ENCODE measurements at places on chromosomes 11 and 22.

DNA sequence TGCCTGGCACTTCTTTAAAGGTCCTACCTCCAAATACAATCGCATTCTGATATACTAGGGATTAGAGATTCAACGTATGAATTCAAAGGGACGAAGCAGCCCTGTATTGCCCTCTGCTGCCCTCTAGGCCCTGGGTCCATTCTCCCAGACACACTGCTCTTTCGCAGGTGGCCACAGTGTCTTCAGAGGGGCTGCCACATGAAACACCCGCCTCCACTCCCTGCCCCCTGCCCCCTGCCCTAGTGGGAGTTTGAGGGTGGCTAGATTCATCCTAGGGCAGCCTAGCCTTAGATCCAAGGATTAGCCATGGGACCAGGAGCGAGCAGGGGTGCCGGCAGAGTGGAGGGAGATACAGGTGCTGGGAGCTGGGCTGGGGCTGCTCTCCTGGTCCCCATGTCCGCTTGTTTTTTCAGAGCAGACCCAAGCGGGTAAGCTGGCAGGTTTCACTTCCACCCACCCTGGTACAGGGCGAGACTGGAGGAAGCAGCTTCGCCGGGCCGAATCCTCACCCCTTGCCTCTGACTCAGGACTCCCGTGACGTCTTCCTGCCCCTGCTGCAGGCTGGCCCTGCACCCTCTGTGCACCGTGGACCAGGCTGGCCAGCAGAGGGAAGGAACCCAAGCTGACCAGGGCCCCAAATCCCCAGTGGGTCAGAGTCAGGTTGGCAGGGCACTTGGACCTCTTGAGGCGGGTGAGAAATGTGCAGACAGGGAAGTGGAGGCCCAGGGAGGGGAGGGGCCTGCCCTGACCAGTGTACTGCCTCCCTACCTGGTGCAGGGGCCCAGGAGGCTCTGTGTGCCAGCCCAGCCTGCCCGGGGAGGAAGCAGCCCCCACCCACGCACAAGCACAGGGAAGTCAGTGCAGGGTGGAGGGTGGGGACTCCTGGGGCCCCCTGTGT lies 28.4 kb upstream of the HMOX1 start:
- DNase-seq: no peak

DNA sequence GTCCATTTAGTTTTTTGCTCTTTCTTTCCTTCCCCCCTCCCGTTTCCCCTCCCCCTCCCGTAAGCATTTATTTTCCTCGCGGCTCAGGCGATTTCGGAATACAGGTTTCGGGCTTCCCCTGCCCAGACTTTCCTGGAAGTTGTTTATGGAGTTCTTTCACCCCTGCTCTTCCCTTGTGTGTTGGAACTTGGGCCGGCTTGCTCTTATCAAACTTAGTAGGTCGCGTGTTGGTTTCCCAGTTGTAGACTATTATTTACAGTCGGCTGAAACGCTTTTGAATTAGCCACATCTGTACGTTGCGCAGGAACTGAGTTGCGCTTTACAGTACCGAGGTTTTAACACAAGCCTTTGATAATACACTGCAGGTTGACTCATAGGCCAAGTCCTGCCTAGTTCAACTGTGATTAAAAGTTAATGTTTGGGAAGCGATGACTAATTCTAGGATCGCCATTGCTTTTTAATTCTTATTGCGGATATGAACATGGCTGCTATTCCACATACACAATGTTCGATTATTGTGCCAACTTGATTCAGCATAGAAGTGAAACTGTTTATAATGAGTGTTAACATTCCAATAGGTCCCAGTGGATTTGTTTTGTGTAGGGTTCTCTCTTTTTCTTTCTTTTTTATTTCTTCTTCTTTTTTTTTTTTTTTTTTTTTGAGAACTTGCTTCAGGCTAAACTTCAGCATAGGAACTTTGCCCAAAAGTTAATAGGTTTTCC lies 1.7 kb downstream of the YAP1 start:
- DNase-seq: no peak

DNA sequence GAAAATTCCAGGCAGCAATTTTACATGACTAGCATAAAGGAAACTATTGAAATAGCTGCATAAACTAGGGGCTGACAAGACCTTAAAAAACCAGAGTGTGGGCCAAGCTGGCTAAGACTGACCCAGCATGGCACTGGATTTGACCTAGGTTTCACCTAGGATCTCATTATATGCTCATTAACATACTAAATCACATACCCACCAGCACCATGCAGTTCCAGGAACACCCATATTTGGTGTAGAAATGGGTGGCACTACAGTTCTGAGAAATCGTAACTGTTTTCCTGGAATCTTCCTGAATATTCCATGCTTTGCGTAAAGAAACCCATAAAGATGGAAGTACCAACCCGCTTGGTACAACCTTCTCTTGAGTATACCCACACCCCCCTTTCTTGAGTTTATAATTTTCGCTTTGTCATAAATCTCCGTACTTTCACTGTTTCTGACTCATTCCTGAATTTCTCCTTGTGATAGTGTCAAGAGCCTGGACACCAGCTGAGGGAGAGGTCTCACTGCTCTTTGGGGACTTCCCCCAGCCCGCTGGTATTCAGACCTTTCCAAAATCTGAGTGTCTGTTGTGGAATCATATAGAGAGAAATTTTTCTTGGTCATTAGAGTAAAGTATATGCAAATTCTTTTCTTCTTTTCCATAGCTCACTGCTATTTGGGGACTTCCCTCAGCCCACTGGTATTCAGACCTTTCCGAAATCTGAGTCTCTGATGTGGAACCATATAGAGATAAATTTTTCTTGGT lies 55.1 kb downstream of the MTMR3 start:
- no peak for DNase-seq

GRCh38 chr11:102118937-102119336 lies 8.7 kb downstream of the YAP1 start:
- DNase-seq: no peak

DNA sequence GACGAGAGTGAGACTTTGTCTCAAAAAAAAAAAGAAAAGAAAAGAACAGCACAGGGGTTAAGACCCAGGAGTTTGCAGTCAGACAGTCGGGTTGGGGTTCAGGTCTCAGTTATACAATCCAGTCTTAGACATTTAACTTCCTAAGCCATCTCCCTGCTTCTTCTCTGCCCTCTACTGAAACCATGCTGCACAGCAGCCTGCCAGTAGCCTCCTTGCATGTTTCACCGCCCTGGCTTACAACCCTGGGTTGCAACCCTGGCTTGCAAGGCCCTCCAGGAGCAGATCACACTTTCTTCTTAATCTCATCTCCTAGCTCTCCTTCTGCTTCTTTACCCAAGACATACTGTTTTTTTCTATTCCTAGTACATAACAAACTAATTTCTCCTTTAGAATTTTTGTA lies 5.9 kb upstream of the B3GAT3 start:
- no peak for DNase-seq

DNA sequence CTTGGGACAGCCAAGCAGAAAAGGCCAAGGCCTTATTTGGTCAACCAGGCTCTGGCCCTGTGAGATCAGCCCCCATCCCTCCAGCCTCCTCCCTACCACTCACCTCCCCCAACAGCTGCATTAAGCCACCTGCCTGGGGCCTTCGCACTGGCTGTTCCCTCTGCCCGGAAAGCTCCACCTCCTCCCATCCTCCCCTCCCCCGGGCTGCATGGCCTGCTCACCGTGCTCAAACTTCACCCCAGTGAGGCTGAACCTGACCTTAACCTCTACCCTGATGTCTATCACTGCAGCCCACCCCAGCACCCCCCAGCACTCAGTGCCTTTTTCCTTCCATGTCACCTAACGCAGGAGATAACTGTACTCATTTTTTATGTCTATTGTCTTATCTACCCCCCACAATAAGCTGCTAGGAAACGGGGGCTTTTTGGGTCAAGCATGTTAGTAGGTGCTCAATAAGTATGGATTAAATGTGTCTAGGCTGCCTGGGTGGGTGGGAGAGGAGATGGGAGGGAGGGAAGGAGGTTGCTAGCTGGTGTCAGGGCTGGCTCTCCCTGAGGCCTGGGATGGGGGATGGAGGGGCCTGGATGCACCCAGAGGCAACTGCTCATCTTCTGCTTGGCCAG lies 912 bp downstream of the PTPRCAP start:
- DNase-seq: no peak

- no peak for DNase-seq
Measured at GRCh38 chr22:35114131-35114980, 48.4 kb downstream of the ISX start.

- peak; percentile 53 for DNase-seq
Measured at GRCh38 chr22:23591201-23591791, 11.2 kb upstream of the IGLL1 start.

DNA sequence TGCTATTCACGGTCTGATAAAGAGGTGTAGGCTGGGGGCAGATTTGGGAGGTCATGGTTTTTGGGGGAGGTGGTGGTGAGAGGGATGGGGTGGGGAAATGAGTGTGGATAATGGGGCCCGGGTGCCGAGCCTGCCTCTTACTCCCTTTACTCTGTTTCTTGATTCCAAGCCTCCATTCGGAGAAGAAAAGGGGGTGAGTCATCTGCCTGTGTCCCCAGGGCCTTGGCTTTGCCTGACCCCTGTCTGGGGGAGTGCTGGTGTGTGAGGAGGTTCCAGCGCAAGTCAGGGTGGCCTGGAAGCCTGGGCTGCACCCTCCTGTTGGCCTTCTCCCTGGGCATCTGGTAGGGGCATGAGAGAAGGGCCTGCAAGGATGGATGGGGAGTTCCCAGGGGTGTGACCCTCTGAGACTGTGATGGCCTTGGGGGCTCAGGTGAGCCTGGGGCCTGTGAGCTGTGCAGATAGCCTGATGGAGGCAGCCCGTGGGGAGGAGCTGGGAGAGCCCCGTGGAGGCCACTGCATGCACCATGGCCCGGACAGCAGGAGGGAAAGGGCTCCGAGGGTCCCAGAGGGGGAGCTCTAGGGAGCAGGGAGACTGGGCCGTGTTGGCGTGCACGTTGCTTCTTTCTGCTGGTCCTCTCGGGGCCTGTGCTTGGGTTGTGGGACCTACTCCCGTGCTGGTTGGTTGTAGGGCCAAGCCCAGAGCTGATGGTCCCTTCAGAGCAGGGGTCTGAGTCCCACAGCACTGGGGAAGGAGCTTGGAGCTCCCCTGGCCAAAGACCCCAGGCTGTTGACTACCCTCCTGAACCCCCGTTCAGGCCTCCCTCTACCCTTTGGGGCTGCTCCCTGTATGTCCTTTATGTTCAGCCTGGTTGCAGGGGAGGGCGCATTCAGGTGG lies 26.3 kb upstream of the ACR start:
- no peak for DNase-seq

DNA sequence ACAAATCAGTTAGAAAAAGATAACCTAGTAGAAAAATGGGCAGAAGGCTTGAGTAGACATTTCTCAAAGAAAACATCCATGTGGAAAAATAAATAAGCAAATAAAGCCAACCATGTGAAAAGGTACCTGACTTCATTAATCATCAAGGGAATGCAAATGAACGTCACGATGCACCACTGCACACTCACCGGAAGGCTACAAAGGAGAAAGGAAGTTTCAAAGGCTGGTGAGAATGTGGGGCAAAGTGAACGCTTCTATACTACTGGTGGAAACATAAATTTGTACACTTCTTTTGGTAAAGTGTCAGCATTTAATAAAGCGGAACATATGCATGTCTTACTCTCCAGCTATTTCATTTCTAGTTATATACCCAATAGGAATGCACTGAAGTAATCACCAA lies 166.8 kb downstream of the CSNK2A3 start:
- DNase-seq: no peak

GRCh38 chr22:27422442-27422841 lies 379.1 kb downstream of the MN1 start:
- no peak for DNase-seq

DNA sequence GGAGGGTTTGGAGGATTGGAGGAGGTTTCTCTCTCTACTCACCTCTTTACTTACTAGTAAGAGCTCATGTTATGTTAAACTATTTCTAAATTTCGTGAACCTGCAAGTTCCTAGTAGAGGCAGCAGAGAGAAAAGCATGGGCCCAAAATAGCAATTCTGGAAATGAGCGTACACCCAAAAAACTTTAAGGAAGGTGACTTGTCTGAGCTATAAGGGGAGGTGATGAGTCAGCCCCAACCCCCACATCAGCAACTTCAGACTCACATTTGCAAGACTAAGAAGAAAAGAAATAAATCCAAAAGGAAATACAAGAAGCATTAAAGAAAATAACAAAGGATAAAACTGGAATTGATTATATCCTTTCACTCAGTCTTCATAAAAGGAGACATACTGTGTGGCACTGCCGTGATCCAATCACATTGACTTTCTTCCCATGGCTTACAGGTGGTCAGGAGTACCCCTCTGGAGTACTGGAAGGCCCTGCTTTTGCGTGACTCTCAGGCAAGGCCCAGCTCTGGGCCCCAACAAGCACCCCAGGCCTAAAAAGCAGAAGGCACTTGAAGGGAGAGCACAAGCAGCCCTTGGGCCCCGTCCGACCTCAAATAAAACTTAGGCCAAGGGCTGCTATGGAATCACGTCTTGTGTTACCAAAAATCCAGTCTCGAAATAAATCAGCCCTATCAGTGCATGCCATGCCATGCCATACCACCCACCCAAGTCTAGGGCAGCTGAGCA lies 14.3 kb downstream of the PACSIN2 start:
- no peak for DNase-seq

GRCh38 chr22:40156001-40156516 lies 21.7 kb upstream of the TNRC6B start:
- DNase-seq: peak; percentile 61

DNA sequence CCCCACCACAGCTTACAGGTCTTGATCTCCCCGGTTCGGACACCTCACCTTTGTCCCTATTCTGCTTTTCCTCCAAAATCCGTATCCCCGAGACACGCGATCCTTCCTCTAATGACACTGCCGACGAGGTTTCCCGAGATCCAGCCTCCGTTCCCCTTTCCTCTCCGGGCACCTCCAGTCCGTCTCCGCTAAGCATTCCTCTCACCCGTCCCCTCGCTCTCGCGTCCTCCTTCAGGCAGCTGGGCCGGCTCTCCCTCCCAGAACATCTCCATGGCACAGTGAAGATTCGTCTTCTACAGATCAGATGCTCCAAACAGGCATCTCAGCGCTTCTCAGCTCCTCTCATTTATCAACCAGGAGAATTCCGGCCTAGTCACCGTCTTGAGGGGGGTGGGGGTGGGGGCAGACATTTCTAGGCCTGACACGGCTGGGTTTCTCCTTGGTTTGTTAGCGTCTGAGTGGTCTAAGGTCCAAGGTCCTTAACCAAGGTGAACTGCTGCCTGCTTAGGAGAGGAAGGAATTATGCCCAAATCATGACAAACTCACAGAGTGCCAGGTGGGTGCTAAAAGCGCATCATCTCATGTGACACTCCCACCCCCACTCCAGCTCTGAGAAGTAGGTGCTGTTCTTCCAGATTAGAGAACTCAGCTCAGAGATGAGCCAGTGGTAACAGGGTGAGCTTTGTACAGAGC lies at the start of gene SPTBN2:
Gene SPTBN2, minus strand, starts transcription at position 524 of the 693 bp plus-strand sequence. CDS start 7,976 bp downstream, outside the sequence.
- DNase-seq: peak; percentile 28

DNA sequence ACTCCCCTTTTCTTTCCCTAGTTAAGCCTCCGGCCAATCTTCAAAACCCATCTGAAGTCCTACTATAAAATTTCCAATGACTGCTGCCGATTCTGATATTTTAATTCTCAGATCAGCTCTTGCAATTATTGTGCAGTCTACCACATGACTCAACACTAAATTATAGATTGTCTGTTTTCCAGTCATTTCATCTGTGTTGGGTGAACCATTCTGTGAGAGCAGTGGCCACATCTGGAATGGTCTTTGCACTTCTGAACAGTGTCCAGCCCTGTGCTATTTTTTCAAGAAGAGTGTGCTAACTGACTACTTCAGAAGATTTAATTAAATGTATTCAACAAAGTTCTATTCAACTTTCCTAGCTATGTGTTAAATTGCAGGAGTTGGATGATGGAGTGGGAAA lies 47.2 kb upstream of the MMP7 start:
- no peak for DNase-seq

Measured in NCI-H1436 (cell line).